ENCODE measurements at places on chromosomes 7 and 10. TPM values are rescaled to one million over a fixed set of nuclear protein-coding genes. Genes with fewer than 3 reads are reported as not detected.

DNA sequence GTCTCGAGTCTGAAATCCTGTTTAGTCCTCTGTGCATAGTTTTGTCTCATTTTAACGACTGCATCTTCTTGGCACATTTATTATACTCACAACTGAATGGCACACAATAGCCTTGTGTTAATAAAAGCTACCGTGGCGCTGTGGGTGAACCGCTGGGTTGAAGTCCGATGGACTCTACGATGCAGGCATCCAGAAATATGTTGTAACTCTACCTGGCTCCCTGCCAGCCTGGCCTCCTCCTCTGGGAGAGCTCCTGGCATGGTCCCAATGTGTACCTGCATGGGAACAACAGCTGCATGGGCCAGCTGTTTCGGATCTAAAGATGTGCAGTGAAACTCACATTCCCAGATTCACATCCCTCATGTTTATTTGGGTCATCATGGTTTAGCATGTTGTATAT lies 3.7 kb upstream of the DPYSL4 start:
- no peak for DNase-seq

DNA sequence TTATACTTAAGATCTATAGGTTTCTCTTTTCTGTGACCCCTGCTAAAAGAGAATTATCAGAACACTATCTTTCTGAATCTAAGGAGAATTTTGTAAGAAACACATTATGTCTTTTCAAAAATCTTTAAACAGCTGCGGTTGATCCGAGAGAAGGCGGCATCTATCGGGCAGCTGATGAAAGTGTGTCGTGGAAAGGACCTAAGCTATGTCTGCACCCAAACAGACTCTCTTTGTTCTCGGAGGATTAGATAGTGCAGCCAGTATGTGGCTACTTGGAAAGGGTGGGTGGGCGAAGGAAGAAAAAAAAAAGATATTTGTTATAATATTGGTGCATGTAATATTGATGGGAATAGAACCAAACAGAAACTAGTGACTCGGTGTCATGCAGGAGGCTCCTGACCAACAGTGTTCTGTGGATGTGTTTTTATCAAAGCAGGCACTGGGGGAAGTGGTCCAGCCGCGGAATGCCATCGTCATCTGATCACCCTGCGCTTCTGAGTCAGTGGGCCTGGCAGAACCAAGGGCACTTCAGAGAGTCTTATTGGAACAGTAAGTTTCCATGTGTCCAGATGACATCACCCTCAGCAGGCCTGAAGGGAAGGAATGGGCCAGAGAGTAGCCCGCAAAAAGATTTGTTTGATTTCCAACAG lies 509.7 kb upstream of the AKR1E2 start:
- DNase-seq: no peak

- no peak for DNase-seq
These were observed 81.4 kb downstream of the LRRC4 start for GRCh38 chr7:127949769-127950222.

The LDB3 gene
- not detected for polyA plus RNA-seq

The TMEM229A gene
- not detected for polyA plus RNA-seq

All from keratinocyte (primary cell).